ENCODE measurements at places on chromosomes 13 and 19.
A peak's percentile ranks its signal among the peaks of the same experiment; 100 is the strongest.

DNA sequence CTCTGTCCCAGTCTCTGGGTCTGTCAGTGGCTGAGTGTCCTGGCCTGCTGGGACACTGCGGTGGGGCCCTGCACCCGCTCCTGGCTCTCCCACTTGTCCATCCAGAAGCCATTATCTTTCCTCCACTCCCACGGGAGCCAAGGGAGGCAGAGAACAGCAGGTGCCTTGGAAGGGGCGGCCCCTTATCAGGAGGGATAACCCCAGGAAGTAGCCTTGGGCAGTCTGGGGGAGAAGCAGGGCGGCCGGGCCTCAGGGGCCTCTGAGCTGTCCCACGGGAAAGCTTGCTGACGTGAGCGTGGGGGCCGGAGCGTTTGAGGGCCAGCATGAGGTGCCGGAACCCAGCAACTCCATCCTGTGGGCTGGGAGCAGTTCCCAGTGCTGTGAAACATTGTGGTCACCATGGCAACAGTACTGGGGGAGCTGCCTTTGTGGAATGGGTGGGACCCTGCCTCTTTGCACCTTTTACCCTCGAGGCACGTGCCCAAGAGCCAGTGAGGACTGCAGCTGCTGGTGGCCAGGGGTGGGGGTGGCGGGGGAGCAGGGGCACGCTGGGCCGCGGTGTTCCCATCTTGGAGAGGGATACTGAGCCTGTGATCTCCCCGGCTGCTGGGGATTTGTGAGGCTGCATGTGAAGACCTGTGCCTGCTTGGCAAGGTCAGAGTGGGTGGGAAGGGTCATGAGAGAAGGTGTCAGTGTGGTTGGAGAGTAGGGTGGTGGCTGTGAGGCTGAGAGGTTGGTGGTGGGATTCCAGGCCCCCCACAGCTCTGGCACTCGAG lies 20.9 kb downstream of the KLHL26 start:
- no peak for DNase-seq

DNA sequence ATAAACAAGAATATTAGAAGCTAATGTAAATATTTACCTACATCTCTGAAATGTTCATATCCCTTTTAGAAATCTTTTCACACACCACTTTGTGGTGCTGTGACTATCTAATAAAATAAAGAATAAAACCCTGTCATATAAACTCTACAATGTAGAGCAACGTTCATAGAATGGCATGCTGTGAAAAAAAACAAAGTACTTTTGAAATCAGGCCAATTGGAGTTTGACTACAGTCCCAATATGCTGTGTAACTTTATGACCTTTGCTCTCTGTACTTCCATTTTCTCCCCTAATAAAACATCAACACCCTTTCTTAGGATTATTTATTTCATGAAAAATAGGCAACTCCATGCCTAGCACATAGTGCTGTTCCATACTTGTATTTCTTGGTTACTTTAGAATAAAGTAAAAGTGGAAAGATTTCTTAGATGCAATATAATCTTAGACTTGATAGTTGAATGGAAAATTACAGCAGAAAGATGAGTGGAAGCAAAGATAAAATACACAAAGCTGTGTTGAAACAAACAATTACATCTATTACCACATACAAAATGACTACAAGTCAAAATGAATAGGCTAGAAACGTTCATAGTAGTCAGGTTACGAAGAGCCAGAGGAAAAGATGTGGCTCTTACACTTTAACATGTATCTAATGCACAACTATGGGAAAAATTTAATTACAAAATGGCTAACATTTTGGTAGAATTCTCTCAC lies 613.2 kb upstream of the SLITRK5 start:
- DNase-seq = no peak

GRCh38 chr13:47139519-47139918 lies 242.7 kb upstream of the HTR2A start:
- no peak for DNase-seq

GRCh38 chr13:79405501-79405830 lies 589 bp downstream of the RBM26 start:
- DNase-seq = no peak

DNA sequence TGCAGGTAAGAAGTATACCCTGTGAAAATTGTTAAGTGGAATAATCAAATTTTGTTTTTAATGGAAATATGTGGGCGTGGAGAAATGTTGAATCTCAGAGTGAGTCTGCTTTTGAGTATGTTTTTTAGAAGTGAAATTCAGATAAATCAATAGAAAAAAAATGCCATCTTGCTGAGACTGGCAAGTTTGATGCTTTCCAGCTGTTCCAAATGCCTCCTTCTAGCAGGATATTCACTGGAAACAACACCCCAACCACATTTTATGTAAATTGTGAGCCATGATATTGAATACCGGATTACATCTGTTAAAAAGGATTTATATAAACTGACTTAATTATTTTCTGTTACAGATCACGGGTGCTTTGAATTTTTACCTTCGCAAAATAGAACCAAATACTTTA lies 115.4 kb downstream of the ITGBL1 start:
- no peak for DNase-seq

GRCh38 chr13:59730026-59730425 lies 433.7 kb downstream of the DIAPH3 start:
- DNase-seq = no peak

- DNase-seq = no peak
Observed at GRCh38 chr13:37375071-37375470, 223.5 kb downstream of the POSTN start.

GRCh38 chr19:37346091-37346490 lies 24.8 kb upstream of the ZNF527 start:
- DNase-seq = no peak

DNA sequence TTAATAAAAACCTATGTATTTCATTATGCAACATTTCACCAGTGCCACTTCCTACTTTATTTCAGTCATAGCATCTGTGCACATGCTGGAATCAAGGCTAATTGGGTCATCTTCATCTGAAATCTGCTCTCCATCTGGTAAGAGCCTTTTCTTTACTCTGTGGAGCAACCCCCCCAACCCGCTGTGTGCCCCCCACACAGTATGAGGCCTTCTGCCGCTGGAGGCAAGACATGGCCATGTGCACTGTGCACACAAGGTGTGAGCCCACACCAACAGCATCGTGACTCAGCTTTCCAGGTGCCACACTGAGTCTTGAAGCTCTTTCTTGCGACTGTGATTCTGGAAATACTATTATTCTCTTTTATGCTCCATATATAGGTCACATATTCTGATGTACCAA lies 471.0 kb downstream of the TBC1D4 start:
- no peak for DNase-seq

DNA sequence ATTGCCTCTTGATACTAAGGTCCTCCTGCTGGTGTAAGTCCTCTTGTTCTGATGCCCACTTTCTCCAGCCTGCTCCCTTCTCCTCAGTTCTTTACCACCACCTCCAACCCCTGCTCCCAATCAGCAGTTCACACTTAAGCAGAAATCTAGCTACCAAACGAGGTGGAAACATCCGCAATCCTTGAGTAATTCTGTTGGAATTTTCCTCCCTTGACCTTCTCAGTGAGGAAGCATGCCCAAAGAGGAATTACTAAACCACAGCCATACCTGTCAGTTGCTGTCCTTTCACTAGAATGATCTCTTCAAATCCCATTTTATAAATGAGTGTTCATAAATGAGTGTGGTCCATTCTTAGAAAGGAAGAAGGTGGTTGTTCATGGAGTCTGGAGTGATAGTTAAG lies 289.9 kb downstream of the DACH1 start:
- no peak for DNase-seq

DNA sequence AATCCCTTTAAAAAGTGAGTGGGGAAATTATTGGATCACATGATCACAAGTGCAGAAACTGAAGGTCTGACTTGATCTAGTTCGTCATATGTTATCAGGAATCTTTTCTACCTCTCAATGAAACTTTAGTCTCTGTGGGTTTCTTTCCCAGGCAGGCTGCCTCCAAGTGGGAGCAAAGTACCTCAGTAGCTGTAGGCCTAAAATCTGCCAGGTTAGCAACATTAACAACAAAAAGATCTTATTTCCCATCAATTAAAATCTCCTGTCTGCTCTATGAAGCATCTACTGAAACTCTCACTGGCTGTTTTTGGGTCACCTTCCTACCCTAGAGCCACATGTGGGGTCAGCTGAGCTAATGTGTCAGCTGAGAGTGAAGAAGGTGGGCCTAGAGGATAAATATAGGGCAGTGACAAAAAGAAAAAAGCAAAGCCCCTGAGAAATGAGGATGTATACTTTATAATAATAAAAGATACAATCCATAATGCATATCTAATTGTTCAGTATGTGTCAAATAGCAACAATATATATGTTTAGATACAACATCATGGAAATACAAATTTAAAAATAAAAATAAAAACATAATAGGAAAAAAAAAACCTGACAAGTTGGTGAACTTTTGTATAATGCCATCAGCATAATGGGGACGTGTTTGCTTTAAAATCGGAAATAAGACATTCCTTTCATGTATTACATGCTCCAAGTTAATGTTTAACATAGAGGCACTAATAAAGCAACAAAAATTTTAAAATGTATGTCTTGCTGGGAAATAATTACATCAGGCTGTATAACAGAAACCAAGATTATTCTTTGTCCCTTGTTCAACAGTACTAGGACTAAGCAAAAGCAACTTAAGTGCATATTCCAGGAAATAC lies 141.1 kb downstream of the GPC5 start:
- no peak for DNase-seq

DNA sequence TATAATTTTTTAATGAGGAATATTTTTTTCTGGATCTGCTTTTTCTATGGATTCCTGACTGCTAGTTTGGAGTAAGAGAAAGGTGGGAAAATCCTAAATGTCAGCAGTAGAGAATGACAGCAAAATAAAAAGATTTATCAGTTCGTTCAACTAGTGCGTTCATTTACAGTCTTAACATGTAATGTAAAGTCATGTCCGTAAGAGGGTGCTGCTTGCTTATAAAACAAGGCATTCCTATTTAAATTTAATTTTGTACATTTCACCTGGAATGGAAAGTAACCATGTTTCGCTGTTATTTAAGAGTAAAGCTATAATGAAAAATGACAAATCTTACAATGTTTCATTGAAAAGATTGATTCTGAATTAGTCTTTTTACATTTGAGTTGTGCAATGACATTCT lies 76.6 kb downstream of the ZMYM2 start:
- DNase-seq = no peak

- no peak for DNase-seq
Observed at GRCh38 chr13:44698066-44698465, 121.9 kb upstream of the TSC22D1 start.

GRCh38 chr13:24709186-24709913 lies 29.1 kb downstream of the ATP12A start:
- peak; percentile 93 for DNase-seq

DNA sequence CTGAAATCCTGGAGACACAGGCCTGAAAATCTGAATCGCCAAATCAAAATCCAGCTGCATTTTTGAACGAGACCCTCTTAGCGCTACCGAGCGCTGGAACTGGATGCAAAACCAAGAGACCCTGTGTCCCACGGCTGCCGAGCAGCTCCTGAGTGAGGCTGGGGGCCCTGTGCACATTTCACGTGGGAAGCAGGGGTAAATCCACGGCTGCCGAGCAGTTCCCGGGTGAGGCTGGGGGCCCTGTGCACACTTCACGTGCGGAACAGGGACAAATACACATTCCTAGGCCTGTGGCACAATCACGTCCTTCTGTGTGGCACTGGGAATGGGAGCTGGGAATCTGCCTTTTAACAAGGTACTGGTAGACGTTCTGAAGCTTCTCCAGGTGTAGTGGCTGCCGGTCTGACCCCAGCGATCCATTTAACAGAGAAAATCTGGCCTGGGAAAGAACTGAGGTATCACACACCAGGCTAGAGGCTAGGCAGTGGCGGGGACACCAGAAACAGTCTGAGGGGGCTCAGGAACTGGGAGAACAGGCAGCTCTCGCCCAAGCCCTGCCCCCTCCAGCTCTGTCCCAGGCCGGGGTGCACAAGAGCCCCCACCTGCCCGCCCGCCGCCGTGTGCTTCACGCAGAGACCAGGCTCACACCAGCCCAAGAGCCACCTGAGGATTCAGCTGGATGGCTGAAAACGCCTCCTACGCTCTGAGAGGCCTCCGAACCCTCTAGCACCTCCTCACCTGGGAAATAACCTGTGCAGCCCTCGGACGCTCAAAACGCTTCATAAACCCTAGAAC lies 11.0 kb upstream of the C2CD4C start:
- DNase-seq = no peak

DNA sequence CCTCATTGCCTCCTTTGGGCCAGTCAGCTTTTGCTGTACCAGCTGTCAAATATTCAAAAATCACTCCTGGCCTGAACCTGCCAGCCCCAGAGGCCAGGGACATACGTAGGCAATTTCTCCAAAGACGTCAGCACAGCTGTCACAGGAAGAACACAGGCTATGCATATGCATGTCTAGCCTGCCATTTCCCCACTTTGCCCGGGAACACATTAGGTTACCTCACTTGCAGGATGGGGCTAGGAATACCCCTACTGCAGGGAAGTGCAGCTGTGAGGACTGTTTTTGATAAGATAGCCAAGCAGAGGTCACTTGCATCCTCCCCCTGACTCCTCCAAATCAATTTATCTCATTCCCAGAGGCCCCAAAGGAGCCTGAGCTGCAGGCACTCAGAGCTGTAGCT lies 2.8 kb downstream of the ZNF667 start:
- no peak for DNase-seq

All from common myeloid progenitor, CD34-positive (primary cell).